ENCODE measurements at places on chromosomes 12 and 14.

- DNase-seq = no peak
Measured at GRCh38 chr12:82688035-82688501, 1.4 kb downstream of the TMTC2 start.

GRCh38 chr14:100785626-100786025 is 40.3 kb upstream of the MEG3 start:
- no peak for DNase-seq

DNA sequence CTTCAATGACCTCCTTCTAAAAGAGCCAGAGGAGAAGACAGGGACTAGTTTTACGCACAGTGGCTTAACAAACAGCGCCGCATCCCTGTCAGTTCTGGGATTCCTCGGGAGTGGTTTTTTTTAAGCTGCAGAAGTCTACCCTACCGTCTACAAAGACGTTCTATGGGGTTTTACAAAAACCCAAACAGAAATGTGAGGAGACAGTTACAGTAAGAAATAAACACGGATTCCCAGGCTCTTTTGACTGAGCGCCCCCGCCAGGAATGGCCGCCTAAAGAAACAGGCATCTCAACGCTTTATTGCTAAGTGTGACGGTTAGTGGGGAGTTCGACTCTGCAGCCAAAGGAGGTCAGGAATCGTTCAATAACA is 484 bp downstream of the ALKBH1 start:
- DNase-seq = peak; percentile 9

- DNase-seq = no peak
Measured at GRCh38 chr12:103279444-103279843, 216.3 kb downstream of the C12orf42 start.

- no peak for DNase-seq
Measured at GRCh38 chr14:56874375-56874774, 64.1 kb upstream of the OTX2 start.

- DNase-seq = peak; percentile 17
Measured at GRCh38 chr14:95098984-95099599, 58.2 kb downstream of the DICER1 start.

- no peak for DNase-seq
Measured at GRCh38 chr12:82896979-82897378, 210.3 kb downstream of the TMTC2 start.

- DNase-seq = no peak
Measured at GRCh38 chr14:33120966-33121365, 182.3 kb downstream of the NPAS3 start.

DNA sequence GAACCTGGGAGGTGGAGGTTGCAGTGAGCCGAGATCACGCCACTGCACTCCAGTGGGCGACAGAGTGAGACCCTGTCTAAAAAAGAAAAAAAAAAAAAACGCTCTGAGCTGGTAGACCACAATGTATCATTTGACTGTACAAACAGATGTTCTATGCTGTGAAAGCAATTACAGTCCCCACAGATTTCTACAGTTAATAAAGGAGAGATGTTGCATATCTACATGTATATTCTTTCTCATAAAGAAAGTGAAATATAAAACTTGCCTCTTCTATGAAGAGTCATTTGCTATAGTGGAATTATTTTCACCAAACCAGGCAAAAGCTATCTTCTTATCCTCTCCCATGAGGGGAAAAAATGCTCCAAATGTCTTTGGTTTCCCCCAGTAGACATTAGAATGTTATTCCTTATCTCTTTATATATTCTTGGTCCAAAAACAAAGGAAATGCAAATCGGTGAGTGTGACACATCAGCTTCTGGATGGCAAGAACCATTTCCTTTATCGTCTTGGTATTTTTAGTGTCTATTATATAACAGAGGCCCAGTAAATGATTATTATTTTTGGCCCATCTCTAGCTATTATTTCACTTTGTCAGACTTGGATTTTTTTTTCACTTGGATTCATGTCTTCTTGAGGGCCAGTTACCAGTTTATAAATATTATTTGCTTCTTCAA is 230.4 kb downstream of the SSPN start:
- DNase-seq = no peak

- no peak for DNase-seq
Measured at GRCh38 chr12:33945438-33945784, 76.9 kb upstream of the ALG10 start.

DNA sequence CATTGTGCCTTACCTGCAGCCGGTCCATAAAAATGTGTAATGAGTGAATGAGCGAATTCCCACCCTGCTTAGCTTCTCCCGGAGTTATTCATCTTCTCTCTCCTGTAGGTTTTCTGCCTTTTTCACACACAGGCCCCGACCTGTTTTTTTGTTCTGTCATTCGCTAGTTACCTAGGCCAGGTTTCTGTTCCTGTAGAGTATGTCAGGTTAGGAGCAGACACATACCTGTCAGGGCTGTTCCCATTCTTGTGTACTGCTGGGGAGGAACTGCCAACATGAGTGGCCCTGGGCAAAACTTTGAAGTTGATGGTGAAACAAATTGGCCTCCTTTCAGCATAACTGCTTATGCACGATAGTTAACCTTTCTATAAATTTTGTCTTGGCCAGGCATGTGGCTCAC is 140.1 kb downstream of the SYNE2 start:
- DNase-seq = no peak

- no peak for DNase-seq
Measured at GRCh38 chr14:98175436-98175835, 1096.6 kb downstream of the BCL11B start.

GRCh38 chr12:6340032-6340638 is 1.7 kb downstream of the TNFRSF1A start:
- DNase-seq = no peak

DNA sequence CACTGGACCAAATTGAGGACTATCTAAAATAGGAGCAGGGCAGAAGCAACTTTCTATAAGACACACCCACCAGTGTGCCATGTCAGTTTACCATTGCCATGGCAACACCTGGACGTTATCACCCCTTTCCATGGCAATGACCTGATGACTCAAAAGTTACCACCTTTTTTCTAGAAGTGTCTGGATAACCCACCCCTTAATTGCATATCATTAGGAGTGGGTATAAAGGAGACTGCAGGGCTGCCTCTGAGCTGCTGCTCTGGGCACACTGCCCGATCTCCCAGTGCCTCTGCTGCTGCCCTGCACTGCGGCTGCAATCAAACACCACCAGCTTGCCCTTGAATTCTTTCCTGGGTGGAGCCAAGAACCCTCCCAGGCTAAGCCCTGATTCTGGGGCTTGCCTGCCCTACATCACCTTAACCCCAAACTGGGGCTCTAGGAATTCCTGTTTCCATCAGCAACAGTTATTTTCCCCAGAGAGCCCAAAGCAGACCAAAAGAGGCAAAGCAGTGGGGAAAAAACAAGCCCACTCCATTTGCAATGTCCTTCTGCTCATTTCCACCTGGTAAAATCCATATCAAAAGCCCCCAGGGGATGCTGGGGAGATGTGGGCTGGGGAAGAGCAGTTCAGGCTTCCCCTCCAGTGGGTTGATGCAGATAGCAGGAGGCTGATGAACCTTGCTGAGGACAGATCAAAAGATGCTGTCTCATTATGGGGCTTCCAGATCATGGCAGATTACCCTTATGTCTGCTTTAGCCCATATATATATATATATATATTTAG is 129.5 kb upstream of the NCOR2 start:
- no peak for DNase-seq

GRCh38 chr12:132597333-132598316 is 12.8 kb downstream of the LRCOL1 start:
- no peak for DNase-seq

- DNase-seq = no peak
Measured at GRCh38 chr14:86796221-86797074, 1196.5 kb downstream of the GALC start.

DNA sequence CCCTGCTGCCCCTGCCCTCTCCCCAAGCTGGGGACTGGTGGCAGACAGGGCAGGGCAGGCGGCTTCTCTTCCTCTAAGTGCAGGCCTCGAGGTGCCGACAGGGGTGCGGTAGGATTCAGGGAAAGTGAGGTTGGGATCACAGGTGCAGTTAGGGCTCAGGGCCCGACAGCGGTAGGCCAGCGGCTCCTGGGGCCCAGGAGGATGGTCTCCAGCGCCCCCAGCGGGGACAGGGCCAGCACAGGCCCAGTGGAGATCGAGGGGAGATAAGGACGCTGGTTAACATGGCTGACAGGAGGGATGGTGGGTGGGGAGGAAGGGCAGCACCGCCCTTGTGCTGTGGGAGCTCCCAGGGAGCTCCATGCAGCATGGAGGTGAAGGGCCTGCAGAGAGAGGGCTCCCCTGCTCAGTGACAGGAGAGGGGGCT is 935 bp upstream of the CRIP1 start:
- no peak for DNase-seq
